ENCODE measurements at places on chromosomes 1 and 21.

DNA sequence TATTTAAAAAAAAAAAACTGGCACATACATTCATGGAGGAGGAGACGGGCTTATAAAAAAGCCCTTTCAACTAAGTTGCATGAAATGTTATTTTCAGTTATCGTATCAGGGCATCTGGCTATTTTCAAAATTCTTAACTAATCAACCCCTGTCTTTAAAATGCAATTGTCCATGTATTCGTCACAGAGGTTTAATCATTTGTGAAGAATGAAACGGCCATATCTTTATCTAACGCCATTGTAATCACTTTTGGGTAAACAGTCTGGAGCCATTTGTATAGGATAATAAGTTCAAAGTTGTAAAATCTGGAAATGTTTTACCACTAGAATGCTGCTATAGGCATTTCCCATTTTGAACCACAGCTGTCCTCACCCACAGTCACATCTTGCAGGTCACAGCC is 30.4 kb downstream of the SLC30A10 start:
- DNase-seq, result no peak

- no peak for DNase-seq
Measured at GRCh38 chr1:31715087-31715872, 11.5 kb upstream of the COL16A1 start.

DNA sequence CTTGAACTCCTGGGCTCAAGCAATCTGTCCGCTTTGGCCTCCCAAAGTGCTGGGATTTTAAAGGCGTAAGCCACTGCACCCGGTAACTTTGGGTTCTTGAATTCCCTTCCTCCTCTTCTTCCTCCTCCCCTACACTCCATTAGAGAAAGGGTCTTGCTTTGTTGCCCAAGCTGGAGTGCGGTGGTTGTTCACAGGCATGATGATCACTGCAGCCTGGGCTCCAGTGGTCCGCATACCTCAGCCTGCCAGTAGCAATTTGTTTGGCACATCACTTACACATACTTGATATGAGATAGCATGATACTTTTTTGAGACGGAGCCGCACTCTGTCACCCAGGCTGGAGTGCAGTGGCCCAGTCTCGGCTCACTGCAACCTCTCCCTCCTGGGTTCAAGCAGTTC is 2.2 kb downstream of the DEGS1 start:
- no peak for DNase-seq

DNA sequence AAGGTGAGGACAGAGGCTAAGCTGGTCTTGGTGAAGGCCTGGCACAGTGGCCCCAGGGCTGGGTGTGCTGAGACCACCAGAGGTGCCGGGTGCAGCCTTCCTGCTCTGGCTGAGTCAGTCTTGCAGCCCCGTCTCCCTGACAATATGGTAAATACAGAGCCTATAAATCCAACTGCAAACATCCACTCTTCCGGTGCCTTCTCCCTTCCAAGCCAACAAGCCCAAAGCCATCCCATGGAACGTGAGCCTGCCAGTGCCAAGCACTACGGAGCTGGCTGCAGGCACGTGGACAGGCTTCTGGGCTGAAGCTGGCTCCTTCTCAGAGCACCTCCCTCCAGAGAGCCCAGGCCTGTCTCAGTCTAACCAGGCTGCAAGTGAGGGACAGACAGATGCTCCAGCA is 70.0 kb downstream of the TRABD2B start:
- DNase-seq, result no peak

GRCh38 chr1:64769482-64769881 is 24.6 kb downstream of the RAVER2 start:
- no peak for DNase-seq

DNA sequence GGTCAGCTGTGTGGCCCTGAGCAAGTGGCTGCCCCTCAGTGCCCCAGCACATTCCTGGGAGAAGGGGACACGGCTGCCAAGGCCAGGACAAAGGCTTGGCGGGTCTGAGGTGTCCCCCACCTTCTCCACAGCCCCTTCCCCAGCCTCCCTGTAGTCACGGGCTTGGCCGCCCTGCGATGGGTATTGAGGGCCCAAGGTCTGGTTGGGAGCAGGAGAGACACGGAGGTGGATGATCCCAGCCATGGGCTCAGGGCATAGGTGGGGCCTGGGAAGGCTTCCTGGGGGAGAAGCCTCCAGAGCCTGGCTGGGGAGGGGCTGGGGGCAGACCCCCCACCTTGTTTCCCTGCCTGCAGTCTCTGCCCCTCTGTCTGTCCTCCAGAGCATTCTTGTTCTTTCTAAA is 27.0 kb downstream of the TTC39A start:
- DNase-seq, result no peak

GRCh38 chr1:24743404-24744211 is 1.6 kb upstream of the CLIC4 start:
- no peak for DNase-seq

- DNase-seq, result no peak
Measured at GRCh38 chr1:41927118-41927517, 8.4 kb upstream of the HIVEP3 start.

- DNase-seq, result no peak
Measured at GRCh38 chr1:11837767-11838348, 9.7 kb downstream of the NPPA start.

All from activated T-cell treated with anti-CD3 and anti-CD28 coated beads for 1 hour (primary cell).